Left ventricle myocardium inferior (tissue), 1 donor: ENCODE measurements at places on chromosomes 1 and 21.

DNA sequence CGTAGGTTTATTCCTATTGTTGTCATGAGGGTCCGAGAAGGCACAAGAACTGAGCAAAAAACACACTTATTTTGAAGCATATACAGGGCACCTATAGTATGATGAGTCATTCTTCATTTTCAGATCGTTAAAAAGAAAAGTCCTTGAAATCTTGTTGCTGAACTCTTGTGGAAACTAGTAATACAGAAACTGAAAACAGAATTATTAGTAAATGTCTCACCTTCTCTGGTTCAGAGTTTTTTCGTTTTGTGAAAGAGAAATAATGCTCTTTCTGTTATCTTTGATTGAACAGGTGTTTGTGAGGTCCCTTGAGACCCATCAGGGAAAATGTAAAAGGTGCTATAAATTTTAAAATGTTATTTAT is 102.0 kb upstream of the COA6 start:
- no peak for DNase-seq

- DNase-seq, result no peak
Measured at GRCh38 chr1:206975306-206975705, 5.0 kb upstream of the FCAMR start.

DNA sequence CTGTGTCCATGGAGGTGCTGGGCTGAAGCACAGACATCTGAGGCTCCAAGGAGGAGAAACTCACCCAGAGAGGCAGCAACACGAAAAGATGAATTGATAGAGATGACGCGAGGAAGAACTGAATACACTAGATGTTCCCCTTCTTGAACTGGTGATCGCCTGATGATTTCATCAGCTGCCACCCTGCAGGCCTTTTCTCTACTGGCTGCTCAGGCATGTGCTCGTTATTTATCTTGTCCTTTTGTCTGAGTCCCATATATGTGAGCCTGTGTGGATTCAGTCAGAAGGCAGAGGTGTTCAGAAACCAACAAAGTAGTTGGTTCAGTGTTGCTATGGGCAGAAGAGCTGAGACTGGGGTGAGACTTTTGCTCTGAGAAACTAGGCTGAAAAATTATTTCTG is 104.2 kb downstream of the SPATA46 start:
- no peak for DNase-seq

- DNase-seq, result no peak
Measured at GRCh38 chr1:182317611-182318161, 73.9 kb downstream of the GLUL start.

- peak; percentile 77 for DNase-seq
Measured at GRCh38 chr1:24089743-24090555, 22.0 kb downstream of the MYOM3 start.

GRCh38 chr1:107794571-107794970 is 170.4 kb downstream of the VAV3 start:
- no peak for DNase-seq

GRCh38 chr21:43983390-43983789 is 28.7 kb upstream of the TRAPPC10 start:
- DNase-seq, result no peak

DNA sequence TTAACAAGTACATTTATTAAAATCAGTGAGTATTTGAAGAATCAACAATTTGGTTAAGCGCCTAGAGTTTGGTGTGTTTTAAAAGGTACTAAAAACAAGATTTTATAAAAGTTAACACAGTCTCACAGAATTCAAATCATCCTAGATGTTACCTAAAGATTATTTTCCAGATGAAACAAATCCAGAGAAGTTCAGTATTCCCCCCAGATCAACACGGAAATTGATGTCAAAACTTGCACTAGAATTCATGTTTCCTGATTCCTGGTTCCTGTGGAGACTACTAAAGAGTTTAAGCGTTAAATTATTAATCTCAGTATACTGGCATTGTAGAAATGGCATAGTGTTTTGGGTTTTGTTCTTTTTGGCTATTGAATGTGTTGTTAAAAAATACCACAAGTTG is 1.4 kb downstream of the PTBP2 start:
- no peak for DNase-seq

DNA sequence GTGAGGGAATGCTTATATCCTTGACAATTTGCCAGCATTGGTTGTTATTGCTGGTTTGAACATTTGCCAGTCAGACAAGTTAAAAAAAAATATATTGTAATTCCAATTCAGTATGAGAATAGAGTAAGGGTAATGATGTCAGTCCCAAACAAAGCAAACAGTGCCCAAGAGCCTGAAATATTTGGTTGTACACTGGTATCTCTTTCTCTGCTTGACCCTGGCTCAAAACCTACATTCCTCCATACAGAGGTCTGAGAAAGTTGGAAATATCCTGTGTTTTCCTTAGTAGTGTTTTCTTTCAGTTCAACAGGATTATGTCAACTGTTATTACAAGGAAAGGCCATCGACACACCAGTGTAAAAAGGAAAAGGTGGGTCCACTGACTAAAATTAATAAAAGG is 145.6 kb downstream of the MRPL39 start:
- DNase-seq, result no peak

DNA sequence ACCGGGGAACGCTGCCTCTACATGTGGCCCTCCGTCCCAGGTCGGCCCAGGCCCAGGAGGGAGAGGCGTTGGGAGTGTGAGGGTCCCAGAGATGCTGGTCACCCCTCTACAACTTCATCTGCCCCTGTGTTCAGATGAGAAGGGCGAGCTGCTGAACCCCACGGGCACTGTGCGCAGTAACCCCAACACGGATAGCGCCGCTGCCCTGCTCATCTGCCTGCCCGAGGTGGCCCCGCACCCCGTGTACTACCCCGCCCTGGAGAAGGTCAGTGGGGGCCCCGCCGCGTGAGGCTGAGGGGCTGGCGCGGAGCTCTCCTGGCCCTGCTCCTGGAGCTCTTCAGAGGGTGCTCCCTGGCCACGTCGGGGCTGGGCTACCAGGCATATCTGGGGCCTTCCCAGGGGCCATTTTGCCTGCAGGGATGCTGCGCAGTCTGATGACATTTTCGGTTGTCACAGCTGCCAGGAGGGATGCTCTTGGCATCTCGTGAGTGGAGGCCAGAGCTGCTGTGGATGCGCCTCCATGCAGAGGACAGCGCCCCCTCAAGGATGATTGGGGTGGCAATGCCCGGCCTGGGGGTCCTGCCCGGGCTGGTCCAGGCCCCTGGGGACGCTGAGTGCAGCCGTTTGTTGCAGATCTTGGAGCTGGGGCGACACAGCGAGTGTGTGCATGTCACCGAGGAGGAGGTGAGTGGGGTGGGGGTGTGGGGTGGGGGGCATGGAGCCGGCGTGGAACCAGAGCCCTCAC is 68.6 kb downstream of the PIK3CD start:
- DNase-seq, result no peak

- no peak for DNase-seq
Measured at GRCh38 chr1:174742805-174743653, 256.7 kb upstream of the CACYBP start.

- DNase-seq, result no peak
Measured at GRCh38 chr1:211614615-211615014, 35.7 kb upstream of the SLC30A1 start.

DNA sequence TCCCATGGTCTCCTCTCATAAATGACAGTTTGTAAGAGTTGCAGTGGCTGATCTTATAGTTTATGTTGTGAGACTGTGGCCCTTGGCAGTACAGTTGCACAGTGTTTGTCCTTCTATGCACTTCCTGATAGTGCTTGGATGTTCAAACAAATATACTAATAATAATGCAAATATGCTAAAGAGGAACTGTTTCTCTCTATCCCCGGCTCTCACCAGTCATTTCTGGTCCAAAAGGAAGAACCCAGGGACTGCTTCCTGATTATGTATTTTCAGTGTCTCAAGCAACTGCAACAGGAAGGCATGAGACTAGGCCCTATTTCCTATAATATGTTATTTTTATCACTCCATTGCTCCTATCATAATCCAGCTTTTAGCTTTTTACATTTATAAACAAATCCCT is 17.0 kb upstream of the SUCO start:
- no peak for DNase-seq

DNA sequence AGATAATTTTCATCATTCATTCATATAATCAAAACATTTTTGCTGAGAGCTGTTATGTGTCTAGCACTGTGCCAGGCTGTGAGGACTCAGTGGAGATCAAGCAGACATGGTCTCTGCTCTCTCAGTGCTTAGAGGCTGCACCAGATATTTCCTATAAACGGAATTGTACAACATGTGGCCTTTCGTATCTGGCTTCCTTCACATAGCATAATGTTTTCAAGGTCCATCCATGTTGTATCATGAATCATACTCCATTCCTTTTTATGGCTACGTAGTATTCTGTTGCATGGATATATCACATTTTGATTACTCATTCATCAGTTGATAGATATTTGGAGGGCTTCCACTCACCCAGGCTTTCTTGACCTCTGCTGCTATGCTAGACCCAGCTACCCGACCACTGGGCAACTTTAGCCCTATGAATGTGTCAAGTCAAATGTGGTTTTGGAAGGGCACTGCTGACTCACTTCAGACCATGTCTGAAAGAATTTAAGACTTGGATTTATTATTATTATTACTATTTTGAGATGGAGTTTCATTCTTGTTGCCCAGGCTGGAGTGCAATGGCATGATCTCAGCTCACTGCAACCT is 18.5 kb downstream of the NCF2 start:
- DNase-seq, result no peak

GRCh38 chr1:215198021-215198420 is 115.5 kb downstream of the KCNK2 start:
- DNase-seq, result no peak

DNA sequence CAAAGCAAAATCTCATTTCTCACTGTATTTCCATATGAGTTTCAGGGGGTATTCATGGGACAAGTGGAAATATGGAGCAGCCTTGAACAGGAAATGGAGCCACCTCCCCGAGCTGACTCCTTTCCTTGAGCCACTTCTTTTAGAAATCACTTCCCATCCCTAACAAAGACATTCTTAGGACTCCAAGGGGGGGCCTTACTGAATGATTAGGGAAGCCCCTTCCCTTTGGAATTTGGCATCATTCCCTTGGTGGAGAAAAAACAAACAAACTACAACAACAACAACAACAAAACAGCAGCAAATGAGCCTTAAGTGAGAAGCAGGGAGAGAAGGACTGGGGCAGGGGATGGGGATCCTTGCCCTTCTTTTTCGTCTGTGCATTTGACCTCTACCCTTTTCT is 278.3 kb downstream of the ZNF648 start:
- no peak for DNase-seq

GRCh38 chr1:54763816-54764132 is 549 bp downstream of the PARS2 start:
- DNase-seq, result no peak

DNA sequence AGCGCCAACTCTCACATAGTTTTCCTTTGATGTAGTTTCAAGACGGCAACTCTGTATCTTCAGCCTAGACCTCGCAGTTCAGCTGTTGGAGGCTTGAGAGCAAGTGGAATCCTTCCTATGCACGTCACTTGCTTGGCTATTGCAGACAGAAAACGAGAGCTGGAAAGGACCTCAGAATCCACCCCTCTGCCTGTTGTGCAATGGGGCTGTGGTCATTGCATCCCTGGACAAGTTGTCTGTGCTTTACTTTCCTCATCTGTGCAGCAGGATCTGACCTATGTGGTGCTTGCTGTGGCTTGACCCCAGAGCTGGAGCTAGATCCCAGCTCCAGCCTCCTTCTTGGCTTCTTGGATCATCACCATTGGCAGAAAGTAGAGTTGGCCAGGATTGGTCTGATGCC is 50.0 kb upstream of the IGSF21 start:
- no peak for DNase-seq

- peak; percentile 53 for DNase-seq
Measured at GRCh38 chr1:154493276-154493675, 8.7 kb upstream of the TDRD10 start.

DNA sequence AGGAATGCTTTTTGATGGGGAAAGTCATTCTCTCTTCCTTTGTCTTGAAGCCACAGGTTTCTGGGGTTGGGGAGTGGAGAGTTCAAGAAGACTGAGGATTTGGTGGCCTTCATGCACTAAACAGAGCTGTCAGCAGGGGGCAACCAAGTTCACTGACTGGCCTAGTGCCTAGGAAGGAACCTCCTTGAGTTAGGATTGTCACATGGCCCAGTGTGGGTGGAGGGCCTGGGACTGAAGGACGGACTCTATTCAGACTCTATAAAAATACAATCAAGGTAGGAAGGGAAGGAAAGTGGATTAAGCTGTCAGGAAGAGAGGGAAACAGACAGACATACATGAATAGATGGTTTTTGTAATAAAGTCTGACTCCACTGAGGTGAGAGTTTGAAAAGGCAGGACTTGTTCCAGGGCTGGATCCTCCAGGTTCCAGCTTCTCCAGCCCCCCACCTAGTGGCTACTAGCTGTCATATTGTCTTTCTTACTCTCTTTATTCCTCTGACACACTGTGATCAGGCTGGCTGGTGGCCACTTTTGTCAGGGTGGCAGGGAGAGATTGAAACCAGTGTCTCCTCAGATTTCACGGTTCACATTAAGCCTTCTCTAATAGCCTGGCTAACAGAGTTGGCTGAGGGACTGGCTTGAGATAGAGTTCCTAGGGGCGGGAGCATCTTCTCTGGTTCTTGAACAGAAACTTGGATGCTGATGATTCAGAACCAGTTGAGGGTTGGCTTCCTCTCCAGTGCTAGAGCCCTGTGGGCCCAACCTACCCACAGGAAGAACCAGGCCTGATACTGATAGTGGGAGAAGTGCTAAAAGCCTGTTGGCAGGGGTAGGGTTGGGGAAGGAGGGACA is 4.1 kb upstream of the SH3BGRL3 start:
- peak; percentile 81 for DNase-seq

DNA sequence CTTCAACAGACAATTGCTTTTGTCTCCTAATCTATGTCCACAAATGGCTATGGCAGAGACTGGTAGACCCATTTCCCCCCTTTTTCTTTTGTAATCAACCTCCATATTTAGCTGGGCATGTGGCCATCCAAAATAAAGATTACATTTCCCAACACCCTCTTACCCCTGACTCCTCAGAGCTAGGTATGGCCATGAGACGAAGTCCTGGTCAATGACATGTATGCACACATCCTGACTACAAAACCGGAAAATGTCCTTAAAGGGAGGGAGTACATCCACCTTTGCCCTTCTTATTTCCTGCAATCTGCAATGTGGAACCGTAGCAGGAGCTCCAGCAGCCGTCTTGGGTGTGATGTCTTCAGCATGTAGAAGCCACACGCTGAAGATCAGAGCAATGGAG is 36.2 kb upstream of the RCSD1 start:
- no peak for DNase-seq
